ENCODE measurements at places on chromosomes 2 and 18. TPM values are rescaled to one million over a fixed set of nuclear protein-coding genes. Genes with fewer than 3 reads are reported as not detected.

RAX gene
- total RNA-seq, result not detected

BMP10 gene
- not detected for total RNA-seq

SEPTIN2 gene
- 275 TPM for total RNA-seq

DNA sequence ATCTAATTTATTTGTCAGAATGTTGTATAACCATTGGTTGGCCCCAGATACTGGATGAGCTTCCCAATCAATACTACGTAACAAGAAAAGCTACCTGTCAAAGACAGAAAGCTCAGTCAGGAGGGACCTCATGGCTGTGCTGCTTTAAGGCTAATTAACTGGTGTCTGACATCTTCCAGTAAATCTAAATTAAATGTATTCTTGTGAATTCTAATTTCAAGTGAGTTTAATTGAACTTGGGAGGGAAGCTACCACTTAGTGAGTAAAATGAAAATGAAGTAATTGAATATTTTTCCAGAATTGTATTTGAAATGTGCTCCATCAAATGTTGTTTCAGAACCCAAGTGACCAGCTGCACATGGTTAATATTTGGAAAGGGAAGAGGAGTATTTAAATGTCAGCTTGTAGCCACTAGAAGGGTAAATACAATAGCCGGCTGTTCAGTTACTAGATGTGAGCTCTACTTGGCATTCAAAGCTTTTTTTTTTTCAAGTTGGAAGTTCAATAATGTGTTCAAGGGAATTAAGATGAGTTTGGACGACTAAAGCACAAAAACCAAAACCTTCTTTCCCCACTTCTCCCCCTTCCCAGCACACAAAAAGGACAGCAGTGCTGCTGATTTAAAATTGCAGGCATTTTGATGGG lies 62.0 kb downstream of the GPR39 start:
- DNase-seq, result no peak

GRCh38 chr2:231099918-231100317 lies 24.9 kb downstream of the HTR2B start:
- no peak for DNase-seq

GRCh38 chr2:94997981-94998930 lies 27.3 kb upstream of the MAL start:
- DNase-seq, result peak; percentile 46

- DNase-seq, result no peak
Measured at GRCh38 chr2:59947917-59948541, 605.4 kb downstream of the BCL11A start.

DNA sequence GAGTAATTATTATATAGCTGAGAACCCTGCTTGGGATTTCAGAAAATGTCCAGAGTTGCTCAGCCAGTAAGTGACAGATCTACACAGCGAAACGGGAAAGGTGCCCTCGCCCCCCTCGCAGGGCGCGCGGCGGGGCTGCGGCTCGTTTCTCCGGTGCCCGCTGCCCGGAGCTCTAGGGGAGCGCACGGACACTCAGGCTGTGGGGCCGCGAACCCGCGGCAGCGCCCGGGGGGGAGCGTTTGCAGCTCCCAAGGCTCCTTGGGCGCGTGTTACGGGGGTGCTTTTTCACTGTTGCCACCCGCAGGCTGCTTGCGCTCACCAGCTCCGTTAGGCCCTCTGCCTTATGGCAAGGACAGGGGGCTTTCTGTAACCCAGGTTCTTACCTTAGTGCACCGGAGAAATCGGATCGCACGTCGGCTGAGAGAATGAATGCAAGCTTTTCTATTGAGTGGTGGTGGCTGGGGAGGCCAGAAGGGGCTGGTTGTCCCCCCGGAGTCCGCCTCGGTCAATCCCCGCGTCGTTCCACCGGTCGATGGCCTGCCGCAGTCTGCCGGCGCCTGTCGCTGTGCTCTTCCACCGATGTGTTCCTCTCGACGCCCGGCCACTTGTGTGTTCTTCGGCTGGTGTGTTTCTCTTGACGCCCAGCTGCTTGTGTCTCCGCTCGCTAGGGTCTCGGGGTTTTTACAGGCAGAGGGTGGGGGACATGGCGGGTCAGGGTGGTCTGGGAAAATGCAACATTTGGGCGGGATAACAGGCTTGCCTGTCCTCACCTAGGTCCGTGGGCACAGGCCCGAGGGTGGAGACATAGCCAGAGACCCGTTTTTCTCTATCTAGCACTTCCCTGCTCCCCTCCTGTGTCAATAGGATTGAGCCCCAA lies 758.8 kb upstream of the DDX18 start:
- no peak for DNase-seq

DNA sequence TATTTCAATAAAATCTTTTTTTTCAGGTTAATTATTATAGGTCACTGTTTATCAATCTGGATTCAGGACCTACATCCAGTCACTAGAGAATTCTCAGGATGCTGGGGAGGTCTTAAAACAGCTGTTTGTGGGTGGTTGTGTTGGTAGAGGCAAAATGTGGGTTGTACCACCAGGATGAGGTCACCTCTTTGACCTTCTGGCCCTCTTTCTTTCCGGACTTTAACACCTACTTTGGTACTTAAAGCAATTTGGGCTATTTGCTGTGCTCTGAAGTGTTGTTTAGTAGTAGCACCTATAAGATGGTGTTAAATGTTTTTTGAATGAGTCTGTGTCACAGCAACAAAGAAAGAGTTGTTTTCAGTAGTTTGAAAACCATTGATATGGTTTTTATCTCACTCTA lies 14.6 kb downstream of the EML4 start:
- no peak for DNase-seq

DNA sequence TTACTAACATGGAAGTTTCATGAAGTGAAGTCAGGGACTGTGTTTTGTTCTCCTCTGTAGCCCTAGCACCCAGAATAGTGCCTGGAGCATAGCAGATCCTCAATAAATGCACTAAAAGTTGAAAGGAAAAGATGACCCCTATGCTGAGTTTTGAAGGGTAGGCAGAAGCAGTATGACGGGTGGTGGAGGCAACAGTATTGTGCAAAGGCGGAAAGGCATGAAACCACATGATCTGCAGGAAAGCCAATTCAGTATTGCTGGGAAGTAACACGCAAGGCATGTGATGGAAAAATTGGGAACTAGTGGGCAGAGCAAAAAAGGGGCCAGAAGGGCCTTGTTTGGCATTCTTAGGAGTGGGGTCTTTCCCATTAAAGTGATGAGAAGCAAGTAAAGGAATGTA lies 23.1 kb downstream of the DTNB start:
- DNase-seq, result no peak

- DNase-seq, result no peak
Measured at GRCh38 chr18:37565977-37566478, 430 bp upstream of the CELF4 start.

DNA sequence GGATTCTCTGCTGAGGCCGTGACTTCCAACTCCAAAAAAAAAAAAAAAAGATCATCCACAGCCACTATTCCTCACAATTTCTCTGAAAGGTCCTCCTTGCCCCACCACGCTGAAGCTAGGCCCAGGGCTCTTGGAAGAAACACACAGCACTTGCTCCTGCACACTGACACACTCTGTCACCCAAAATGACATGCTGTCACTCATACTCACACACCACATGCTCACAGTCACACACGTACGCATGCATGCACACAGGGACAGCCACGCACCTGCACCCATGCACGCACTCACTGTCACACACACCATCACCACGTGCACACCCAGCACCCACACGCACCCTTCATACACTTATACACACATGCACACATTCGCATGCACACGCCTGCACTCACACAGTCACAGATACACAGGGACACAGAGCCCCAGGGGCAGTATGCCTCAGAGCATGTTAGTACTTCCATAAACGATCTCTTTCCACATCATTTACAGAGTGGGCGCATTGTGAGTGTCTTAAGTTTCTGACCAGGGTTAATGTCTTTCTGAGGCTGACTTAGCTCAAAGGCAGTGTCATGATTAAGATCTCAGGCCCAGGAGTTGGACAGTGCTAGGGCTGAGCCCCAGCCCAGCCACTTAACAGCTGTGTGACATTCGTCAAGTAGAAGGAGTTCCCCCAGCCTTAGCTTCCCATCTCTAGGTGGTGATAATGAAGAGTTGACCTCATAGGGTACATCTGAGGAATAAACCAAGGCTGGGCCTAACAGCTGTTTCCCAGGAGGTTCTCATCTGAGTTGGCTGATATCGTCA lies 93.4 kb downstream of the GLI2 start:
- no peak for DNase-seq

- no peak for DNase-seq
Measured at GRCh38 chr2:101300164-101300563, 8.3 kb downstream of the RNF149 start.

Data from activated naive CD8-positive, alpha-beta T cell treated with anti-CD3 and anti-CD28 coated beads, Interleukin-2, amount 10 ng/mL, durations not matched to agents 7 days and 5 days (primary cell).